Nephron progenitor cell (in vitro differentiated cells): ENCODE measurements at places on chromosomes 12 and 14.

- H3K4me1 ChIP-seq = peaks cover under 1% of the 10 kb centered on the region
- H3K27me3 ChIP-seq = peaks cover 5% of the 10 kb centered on the region
- peak overlapping the region; percentile 71 for H3K4me3 ChIP-seq
- peak; percentile 65 for DNase-seq
- peaks cover 6% of the 10 kb centered on the region for H3K36me3 ChIP-seq
- no peak overlapping the region for H3K27ac ChIP-seq
Observed at GRCh38 chr12:12927211-12928079, 24.5 kb downstream of the GPRC5D start.

GRCh38 chr14:36509069-36509917, 10.7 kb downstream of the NKX2-1 start:
- H3K36me3 ChIP-seq = no peaks in the 10 kb centered on the region
- no peak for DNase-seq
- no peak overlapping the region for H3K27ac ChIP-seq
- no peak overlapping the region for H3K4me3 ChIP-seq

- H3K4me1 ChIP-seq = peaks cover 9% of the 10 kb centered on the region
- H3K27ac ChIP-seq = no peak overlapping the region
- no peak for DNase-seq
- peaks cover 7% of the 10 kb centered on the region for H3K36me3 ChIP-seq
Observed at GRCh38 chr12:12278899-12279298, 12.1 kb upstream of the LRP6 start.

DNA sequence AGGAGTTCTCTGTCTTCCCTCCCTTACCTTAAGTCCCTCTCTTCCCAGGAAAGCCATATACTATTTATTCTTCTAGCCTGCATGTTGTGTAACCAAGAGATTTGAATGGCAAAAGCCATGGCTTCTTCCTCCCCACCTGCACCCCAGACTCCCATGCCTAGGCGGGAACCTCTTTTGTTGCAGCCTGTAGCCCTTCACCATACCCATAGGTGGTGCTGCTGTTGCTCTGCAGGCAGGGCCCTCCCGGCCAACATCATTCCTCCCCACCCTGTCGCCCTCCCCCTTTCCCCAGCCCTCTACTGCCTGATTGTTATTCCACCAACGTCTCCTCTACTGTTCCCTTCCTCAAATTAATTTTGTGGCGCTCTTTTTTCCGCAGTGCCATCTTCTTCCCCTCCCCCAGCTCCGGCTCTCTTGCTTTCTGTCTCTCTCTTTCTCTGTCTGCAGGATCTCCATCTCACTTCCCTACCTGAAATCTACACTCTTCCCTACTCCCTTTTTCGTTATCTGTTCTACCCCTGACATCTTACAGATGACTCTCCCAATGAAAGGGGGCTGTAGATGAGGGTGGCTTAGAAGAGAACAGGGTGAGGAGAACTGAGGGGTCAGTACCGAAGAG, 13.8 kb downstream of the NGDN start:
- peak overlapping the region; percentile 67 for H3K4me3 ChIP-seq
- peak overlapping the region; percentile 80 for H3K27ac ChIP-seq
- peaks cover 8% of the 10 kb centered on the region for H3K36me3 ChIP-seq

DNA sequence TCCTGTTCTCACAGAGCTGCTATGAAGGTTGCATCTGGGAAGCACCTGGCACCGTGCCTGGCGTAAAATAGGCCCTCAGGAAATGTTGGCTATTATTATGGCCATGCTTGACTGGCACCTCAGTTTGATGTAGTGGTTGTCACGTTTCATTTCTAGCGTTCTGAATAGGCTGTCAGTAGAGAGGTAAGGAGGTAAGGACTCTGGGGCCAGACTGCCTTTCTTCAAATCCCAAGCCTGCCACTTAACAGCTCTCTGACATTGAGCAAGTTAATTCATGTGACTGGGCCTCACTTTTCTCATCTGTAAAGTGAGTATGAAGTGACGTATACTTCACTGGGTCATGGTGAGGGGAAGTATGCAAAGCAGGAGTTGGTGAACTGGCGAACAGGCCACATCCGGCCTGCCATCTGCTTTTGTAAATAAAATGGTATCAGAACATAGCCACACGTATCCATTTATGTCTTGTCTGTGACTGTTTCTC, 196.2 kb downstream of the CACNA1C start:
- no peak overlapping the region for H3K4me3 ChIP-seq
- no peak for DNase-seq
- H3K36me3 ChIP-seq = no peaks in the 10 kb centered on the region
- H3K27ac ChIP-seq = no peak overlapping the region
- peaks cover 20% of the 10 kb centered on the region for H3K27me3 ChIP-seq

- H3K27me3 ChIP-seq = no peaks in the 10 kb centered on the region
- peaks cover 1% of the 10 kb centered on the region for H3K36me3 ChIP-seq
- no peak overlapping the region for H3K4me3 ChIP-seq
Observed at GRCh38 chr14:52922656-52923055, 28.2 kb downstream of the FERMT2 start.
